Prostate gland (tissue), 2 donors: ENCODE measurements at places on chromosomes 7 and 10.

- no peak for DNase-seq
Observed at GRCh38 chr10:74969093-74969492, 142.4 kb upstream of the SAMD8 start.

DNA sequence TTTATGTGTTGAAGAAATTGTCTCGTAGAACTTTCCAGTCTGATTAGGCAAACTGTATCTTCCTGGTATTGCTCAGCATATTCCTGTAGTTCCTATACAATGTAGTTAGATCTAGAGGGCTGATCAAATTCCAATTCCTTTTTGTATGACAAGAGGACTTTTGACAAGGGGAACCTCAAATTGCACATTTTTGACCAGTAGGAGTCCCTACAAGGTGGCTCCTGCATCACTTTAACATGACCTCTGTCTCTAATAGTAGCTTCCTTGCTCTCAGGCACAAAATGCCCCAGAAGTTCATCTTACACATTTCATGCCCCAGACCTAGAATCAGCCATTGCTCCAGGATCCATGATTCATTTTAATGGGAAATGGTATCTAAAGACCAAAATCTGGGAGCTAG is 18.7 kb downstream of the HERPUD2 start:
- DNase-seq: no peak

DNA sequence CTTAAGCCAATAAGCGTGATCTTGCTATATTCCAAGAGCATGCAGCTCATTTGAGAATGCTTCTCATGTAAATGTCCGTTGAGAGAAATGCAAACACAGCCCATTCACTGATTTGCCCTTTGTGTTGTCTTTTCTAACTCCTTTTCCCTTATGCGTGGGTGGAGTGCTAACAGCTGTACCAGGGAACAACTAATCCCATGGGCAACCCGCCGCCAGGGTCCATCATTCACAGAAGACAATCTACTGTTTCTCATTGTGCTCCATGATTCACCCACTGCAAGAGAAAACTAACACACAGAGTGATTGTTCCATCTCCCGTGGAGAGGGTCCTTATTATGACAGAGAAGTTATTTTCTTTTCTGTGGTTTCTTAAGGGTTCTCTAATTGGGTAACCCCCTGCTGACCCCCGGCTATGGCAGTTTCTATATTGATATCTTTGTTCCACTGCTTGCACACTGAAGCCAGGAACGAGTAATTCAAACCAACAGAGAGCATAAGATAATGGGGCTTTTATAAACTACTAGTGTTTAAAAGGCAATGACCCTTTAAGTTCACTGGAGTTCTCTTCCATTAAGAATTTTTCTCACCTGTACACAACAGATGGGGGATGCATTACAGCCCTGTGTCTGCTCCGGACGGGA is 298.7 kb downstream of the BAMBI start:
- no peak for DNase-seq

DNA sequence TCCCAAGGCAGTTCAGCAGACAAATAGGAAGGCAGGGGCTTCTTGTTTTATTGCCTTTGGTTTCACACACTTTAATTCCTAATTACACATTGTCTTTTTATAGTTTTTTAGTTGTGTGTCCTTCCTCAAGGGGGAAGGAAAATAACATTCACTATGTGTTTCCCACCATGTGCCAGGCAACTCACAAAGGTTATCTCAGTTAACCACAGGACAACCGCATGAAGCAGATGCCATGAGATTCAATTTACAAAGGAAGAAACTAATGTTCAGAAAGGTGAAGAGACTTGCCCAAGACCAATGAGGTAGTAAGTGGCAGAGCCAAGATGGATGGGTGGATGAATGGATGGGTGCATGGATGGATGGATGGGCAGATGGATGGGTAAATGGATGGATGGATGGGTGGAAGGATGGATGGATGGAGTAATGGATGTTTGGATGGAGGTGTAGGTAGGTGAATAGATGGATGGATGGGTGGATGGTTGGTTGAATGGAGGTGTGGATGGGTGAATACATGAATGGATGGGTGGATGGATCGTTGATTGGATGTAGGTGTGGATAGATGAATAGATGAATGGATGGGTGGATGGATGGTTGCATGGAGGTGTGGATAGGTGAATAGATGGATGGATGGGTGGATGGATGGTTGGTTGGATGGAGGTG is 77.9 kb downstream of the ARHGAP22 start:
- DNase-seq: no peak

GRCh38 chr10:100020142-100020885 is 10.6 kb upstream of the DNMBP start:
- DNase-seq: no peak

DNA sequence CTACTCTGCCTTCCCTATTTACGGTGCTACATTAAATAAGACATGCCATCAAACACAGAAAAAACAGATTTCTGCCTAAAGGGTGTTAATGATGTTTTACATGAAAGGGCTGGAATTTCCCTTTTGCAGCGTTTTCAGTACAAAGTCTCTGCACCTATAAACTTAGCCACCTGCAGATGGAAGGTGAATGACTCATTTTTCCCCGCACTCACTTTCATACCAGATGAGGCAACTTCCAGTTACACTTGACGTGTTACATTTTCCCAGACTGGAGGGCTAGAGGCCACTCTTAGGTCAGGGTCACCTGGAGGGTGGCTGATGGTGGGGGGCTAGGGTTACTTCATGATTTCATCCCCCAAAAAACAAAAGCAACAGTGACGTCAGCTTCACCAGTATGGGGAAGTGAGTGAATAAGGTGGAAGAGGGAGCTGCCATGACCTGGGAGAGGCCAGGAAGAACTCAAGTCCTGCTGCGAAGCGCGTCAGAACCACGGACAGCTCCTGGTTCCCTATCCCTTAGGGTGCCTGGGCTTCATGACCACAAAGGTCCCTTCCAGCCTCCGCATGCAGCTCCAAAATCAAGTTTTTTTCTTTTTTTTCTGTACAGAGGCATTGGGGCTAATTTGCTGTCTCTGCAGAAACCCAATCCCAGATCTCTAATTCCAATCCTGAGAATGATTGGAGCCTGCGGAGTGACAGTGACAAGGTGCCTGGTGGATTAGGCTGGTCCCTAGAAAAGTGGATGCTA is 94.0 kb downstream of the ADARB2 start:
- no peak for DNase-seq

- DNase-seq: no peak
Observed at GRCh38 chr7:25132430-25132829, 7.4 kb upstream of the CYCS start.

DNA sequence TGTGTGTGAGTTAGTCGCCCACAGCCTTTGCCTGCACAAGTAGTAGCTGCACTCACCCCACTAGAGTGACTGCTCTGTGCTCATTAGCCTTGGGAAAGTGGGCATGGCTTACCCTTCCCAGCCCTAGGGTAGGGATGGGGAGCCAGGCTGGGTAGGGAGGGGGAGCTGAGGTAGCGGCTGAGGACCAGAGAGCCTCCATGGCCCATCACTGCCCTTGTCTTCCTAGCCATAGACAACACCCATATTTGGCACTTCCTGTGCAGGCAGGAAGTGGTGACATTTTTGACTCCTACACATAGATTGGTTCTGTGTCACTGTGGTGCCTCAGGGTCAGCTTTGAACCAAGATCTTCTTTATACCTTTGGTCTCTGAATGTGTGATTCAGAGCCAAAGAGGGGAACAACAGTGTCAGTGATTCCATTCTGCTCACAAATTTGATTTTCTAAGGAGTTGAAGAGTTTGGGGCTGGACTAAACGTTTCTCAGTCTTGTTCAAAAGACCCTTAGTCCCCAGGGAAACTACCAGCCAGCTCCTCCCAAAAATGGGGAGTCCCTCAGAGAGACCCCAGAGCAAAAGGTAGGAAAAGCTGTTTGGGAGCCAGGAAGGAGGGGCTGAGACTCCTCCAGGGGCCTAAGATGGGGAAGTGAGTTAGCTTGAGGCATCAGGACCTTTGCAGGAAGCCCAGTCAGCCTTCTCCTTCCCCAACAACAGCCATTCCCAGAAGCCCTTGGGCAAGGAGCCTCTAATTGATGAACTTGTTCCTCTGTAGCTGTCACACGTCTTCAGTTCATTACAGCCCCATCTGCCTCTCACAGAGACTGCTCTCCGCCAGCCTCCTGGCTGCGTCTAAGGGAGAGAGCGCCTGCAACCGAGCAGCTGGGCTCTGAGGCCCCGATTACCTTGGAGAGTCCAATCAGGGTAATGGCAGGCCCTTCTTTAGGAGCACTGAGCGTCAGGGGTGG is 135.0 kb downstream of the CDH23 start:
- DNase-seq: no peak

DNA sequence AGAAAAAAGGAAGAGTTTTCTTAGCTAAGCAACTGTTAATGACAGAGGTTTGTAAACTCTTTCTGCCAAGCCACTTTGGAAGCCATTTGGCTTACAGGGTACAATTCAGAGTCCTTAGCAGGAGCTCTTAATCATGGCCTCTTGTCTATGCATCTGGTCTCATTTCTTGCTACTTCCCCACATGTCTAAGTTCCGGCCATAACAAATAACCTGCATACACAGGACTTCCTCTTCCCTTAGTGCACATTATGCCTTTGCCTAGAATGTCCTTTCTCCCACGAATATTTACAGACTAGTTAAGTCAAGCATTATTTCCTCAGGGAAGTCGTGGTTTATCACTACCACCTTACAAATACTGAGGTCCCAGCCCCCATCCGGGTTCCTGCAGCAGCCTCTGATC is 8.6 kb upstream of the UPF2 start:
- no peak for DNase-seq

DNA sequence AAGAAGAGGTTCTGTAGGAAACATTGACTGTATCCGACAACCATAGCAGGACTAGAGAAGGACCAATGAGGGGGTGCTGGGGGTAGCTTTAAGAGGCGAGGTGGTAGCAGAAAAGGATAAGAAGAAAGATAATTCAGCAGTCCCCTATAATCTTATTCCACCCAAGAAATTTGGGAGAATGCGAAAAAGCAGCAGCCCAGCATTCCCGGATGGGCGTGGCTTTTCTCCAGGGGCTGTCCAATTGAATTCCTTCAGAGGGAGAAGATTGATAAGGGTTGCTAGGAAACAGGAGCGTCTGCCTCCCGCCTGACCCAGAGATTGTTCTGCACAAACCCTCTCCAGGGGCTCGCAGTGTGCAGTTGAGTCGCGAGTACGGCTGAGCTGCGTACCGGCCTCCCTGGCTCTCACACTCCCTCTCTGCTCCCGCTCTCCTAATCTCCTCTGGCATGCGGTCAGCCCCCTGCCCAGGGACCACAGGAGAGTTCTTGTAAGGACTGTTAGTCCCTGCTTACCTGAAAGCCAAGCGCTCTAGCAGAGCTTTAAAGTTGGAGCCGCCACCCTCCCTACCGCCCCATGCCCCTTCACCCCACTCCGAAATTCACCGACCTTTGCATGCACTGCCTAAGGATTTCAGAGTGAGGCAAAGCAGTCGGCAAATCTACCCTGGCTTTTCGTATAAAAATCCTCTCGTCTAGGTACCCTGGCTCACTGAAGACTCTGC is at the start of gene GRM3:
Gene GRM3 (plus strand): TSS at position 349 of the 721 bp plus-strand sequence. CDS start 121,237 bp downstream, outside the sequence.
- no peak for DNase-seq

GRCh38 chr10:124693801-124694416 is 50.3 kb downstream of the FAM53B start:
- DNase-seq: no peak

DNA sequence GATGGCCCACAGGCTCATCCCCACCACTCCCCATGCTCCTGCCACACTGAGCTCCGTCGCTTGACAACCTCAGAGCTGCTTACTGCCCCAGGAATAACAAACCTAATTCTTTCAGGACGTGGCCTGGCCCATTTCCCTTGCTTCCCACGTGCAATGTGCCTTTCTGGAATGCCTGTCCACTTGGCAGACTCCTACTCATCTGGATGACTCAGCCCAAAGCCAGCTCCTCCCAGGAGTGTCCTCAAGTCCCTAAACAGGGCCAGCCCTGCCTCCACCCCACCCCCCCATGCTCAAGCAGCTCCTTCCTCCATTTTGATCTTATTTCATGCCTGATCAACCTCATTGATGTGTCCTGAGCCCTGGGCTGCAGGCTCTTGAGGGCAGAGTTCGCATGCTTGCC is 164.9 kb upstream of the RNF32 start:
- DNase-seq: no peak

GRCh38 chr10:62059217-62059920 is 157.9 kb downstream of the ARID5B start:
- no peak for DNase-seq

DNA sequence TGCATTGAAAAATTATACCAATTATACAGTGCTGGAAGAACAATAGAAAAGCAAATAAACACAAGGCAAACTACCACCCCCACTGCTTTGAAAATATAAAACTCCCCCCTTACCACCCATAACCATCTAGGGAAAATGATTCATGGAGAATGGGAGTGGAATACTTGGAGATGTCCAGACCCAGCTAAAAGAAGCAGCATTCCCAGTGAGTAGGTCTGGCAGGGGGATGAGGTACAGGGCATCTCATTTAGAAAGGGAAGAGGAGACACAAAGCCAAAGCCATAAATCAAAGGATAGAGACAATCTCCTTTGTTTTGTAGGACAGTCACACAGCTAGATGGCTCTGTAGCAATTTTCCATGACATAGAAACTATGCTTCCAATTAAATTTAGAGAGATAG is 36.0 kb upstream of the DGKI start:
- DNase-seq: no peak

DNA sequence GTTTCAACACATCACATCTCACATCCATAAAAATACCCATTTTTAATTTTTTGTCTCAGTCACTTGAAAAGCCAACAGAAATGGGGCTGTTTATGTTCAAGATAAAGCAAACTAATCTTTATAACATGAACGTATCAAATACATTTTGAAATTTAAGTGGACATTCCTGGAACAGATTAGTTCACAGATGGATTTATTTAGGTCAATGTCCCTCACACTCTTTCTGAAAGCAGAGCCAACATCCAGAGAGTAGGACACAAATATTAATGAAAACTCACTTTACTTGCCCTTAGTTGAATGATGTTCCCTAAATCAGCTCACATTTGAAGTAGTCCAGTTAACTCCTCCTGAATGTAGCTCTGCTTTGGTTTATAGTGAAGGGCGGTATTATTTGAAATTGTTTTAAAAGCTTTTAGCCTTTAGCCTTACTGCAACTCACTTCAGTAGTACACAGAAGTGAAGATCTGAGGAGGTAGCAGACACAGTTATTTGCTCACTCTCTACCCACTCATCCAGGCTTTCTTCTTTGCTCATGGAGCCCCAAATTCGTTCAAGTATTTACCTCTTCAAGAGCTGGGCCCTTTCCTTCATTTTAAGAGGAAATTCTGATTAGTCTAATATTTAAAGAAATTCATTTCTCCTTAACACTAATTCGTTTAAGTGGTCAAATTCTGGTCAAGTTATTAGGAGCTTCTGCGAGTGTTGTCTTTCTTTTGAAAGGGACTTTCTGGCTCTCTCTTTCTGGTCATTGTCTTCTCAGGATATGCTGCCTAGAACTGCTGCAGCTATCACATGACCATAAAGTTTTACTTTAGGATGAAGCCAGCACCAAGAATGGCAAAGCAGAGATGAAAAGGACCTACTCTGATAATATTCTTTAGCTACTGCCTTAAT is 180.6 kb upstream of the AGR3 start:
- DNase-seq: no peak

GRCh38 chr7:4851459-4852422 is 10.1 kb downstream of the PAPOLB start:
- DNase-seq: no peak

- no peak for DNase-seq
Observed at GRCh38 chr7:133948588-133948987, 178.6 kb upstream of the LRGUK start.
